ENCODE measurements at places on chromosomes 4 and X.

DNA sequence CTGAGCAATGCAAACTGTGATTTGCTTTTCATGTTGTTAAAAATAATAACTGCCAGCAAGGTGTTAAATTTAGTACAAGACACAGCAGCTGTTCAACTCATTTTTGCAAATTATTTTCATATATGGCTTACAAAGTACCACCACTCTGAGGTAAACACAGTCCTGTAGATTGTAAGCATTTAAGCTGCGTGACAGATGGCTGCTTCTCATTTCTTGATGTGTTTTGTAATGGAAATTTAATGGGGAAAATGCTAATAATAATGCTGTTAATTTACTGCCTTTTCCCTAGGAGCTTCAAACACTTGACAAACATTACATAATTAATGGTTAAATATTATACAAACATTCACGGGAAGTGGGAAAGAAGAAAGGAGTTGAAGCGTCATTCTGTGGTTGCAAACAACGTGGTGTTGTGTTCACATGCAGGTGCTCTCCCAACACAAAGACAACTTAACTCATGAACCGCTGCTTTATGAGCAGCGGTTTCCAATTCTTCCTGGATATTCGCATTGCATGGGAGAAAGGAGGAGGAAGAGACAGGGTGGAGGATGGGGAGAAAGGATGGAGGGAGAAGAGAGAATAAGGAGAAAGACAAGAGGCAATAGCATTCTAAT is 236.8 kb upstream of the VCX start:
- DNase-seq: no peak

GRCh38 chr4:185847352-185848097 is 35.5 kb upstream of the SORBS2 start:
- DNase-seq: no peak

GRCh38 chr4:79364061-79364460 is 38.2 kb upstream of the NAA11 start:
- no peak for DNase-seq

DNA sequence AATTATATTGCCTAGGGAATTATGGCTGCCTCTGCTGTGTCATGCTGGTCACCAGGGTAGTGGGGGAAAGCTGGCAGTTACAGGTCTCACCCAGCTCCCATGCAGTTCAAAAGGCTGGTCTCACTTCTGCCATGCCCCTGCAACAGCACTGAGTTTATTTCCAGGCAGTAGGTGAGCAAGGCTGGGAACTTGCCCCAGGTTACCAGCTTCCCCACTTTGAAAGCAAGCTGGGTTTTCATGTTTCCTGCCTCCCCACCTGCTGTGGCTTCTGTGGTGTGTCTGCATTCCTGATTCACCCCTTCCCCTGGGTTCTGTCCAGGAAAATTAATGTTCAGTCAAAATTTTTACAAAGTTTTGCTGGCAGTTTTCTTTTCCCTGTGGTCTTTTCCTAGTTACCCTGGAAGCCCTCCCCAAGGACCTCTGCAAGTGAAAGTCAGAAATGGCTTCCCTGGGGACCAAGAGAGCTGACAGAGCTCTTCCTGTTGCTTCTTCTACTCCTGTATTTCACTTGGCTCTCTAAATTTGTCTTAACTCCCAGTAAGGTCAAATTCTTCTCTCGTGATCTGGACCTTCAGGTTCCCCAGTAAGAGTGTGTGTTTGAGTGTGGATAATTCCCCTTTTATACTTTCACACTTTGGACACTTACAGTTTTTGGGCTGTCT is 58.5 kb upstream of the AGTR2 start:
- DNase-seq: no peak

DNA sequence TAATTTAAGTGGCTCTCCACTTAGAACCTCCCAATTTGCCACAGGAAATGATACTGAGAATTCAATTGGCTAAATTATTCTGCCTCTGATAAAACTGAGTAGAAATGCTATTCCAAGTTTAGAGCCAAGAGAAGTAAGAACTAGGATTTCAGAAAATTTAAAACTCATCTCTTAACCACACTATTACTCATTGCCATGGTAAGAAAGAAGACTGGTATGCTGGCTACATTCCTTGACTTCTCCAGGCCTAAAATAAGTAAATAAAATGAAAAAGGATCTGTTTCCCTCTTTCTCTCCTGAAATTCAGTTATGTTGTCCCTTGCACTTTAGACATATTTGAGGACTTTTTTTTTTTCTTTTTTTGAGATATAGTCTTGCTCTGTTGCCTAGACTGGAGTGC is 23.3 kb downstream of the ZNF280C start:
- DNase-seq: no peak

DNA sequence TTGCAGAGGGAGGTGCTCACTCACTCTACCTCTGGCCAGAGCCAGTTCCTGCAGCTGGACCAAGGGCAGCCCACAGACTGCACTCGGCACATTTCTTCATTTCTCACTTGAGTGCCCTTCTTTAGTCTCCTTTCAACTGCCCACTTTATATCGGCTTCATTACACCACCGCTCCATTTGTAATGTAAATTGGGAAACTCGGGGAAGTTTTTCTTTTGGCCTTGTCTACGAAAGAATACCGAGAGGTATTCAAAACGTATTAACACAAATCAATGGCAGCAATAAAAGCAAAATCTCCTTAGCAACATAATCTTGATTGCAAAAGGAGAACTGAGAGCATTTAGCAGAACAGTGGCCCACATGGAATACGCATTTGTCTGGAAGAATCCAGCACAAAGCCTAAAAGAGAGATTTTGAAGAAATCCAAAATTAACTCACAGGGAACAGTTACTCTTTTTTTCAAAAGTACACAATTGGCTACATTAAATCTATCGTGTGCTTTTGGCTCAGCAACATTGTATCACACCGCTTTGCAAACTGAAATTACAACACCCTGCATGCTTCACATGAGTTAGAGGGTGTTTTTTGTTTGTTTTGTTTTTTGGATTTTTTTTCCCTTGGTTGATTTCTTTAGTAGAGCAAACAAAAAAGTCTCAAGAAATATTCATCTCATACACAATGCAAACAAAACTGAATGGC is 62.6 kb downstream of the CHIC2 start:
- no peak for DNase-seq

- peak; percentile 58 for DNase-seq
Observed at GRCh38 chrX:1679238-1679637, 64.4 kb downstream of the ASMT start.

GRCh38 chr4:143302536-143302935 is 34.1 kb upstream of the GAB1 start:
- DNase-seq: no peak

GRCh38 chr4:188190461-188190860 is 51.2 kb downstream of the TRIML1 start:
- no peak for DNase-seq

GRCh38 chr4:162456106-162456505 is 292.3 kb upstream of the FSTL5 start:
- DNase-seq: no peak

DNA sequence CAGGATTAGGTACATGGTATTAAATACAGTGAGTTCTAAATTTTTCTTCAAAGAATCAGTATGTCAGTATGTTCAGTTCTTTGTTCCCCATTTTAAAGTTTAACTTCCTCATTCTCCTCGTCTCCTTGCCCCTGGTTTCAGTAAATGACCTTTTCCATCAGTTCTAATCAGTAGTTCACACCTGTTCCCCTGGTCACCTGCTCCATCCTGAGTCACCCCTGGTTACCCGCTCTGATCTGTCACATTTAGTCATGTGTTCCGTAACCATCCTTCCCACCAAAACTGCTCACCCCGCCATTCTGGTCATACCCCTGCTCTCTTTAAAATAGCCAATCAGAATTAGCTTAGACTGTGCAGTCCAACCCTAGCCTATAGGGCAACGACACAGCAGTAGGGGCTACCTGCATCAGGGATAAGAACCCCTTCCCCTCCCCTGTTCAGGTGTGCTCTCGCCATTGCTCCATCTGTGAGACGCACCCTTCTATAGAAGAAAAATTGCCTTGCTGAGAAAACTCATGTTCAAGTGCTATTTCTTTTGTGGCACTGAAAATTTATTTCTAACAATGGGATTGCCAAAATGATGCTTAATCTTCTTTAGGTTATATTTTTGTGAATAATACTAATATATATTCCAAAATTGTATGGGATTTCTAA is 181.3 kb downstream of the OR13H1 start:
- no peak for DNase-seq

DNA sequence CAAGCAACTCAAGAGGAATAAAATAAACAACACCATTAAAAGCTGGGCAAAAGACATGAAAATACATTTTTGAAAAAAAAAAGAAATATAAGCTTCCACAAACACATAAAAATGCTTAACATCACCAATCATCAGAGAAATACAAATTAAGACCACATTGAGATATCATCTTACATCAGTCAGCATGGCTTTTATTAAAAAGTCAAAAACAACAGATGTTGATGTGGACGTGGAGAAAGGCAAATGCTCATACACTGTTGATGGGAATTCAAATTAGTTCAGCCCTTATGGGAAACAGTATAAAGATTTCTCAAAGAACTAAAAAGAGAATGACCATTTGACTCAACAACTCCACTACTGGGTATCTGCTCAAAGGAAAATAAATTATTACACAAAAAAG is 59.6 kb downstream of the STK32B start:
- no peak for DNase-seq

Measured in activated naive CD4-positive, alpha-beta T cell treated with anti-CD3 and anti-CD28 coated beads, Interleukin-2, amount 50 U/mL, for 72 hours (primary cell).